Stomach (tissue), 19 donors: ENCODE measurements at places on chromosomes 12 and 14. TPM values are rescaled to one million over a fixed set of nuclear protein-coding genes. Genes with fewer than 3 reads are reported as not detected.

SMIM41 gene
- total RNA-seq, result 1.1 TPM

IFI27L1 gene
- not detected for total RNA-seq

OTUB2 gene
- total RNA-seq, result not detected

NYNRIN gene
- 5.4 TPM for total RNA-seq

DNA sequence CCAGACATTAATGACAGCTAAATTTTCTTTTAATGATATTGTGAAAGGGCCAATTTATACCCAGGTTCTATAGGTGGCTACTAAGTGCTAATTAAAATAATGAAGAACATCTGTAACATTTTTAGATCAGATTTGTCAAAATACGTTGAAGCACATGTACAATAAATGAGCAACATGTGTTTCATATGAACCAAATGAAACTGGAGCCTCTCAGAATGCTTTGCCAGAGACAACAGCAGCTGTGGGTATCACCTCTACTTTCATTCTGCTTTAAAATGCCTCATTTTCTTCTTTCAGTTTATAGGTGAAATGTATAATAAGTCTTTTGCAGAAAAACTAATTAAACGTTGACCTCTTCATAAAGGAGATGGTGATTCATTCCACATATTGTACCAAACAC, 26.1 kb upstream of the MYF6 start:
- H3K4me3 ChIP-seq, result no peak overlapping the region
- H3K4me1 ChIP-seq, result no peaks in the 10 kb centered on the region
- no peak for DNase-seq
- H3K36me3 ChIP-seq, result no peaks in the 10 kb centered on the region
- H3K27me3 ChIP-seq, result no peaks in the 10 kb centered on the region

DNA sequence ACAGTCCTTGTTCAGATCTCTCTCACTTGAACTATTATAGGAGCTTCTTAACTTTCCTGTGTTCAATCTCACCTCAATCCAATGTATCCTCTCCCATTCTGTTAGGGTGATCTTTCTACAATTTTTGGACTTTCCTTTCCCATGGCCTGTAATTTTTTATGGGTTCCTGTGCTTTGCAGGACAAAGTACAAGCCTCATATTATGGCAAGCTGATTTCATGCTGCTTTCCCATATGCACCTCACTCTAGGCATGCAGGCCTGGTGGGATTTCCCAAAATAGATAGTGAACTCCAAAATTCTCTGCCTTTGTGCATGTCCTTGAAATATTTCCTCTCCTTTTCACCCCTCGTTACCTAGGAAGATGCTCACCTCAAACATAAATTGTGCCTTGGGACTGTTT, 499.4 kb downstream of the NAV3 start:
- H3K36me3 ChIP-seq, result no peaks in the 10 kb centered on the region
- H3K27ac ChIP-seq, result no peak overlapping the region
- H3K27me3 ChIP-seq, result no peaks in the 10 kb centered on the region
- no peak overlapping the region for H3K4me3 ChIP-seq

GRCh38 chr12:79294590-79294989, 396.2 kb downstream of the PAWR start:
- DNase-seq, result no peak
- no peak overlapping the region for H3K4me3 ChIP-seq
- no peaks in the 10 kb centered on the region for H3K27me3 ChIP-seq
- no peaks in the 10 kb centered on the region for H3K36me3 ChIP-seq

DNA sequence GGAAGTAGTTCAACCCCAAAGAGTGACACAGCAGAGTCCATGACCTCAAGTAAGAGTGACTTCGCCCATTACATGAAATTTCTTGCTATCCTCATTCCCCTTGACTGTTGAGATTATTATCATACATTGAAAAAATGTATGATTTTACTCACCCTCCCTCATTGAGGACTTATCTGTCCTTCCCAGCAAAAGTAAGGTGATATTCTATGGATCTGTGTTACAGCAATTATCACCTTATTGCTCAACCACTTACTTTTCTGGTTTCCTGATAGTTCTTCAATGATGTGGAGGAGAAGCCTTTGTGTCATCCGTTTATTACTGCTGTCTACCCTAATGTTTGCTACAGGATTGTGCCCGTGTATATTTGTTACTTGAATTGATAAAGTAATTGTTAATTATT, 306.2 kb downstream of the TRHDE start:
- no peak overlapping the region for H3K4me3 ChIP-seq
- DNase-seq, result no peak
- no peaks in the 10 kb centered on the region for H3K27me3 ChIP-seq
- H3K36me3 ChIP-seq, result no peaks in the 10 kb centered on the region
- no peaks in the 10 kb centered on the region for H3K4me1 ChIP-seq

GRCh38 chr14:32330351-32331111, 1.4 kb downstream of the AKAP6 start:
- no peaks in the 10 kb centered on the region for H3K4me1 ChIP-seq
- no peaks in the 10 kb centered on the region for H3K27me3 ChIP-seq
- no peak overlapping the region for H3K4me3 ChIP-seq
- no peaks in the 10 kb centered on the region for H3K36me3 ChIP-seq
- DNase-seq, result no peak
- H3K27ac ChIP-seq, result no peak overlapping the region

- peaks cover 24% of the 10 kb centered on the region for H3K27me3 ChIP-seq
- H3K4me1 ChIP-seq, result no peaks in the 10 kb centered on the region
- DNase-seq, result no peak
- H3K4me3 ChIP-seq, result no peak overlapping the region
These were observed 363.9 kb downstream of the BCL11B start for GRCh38 chr14:98908050-98908449.

DNA sequence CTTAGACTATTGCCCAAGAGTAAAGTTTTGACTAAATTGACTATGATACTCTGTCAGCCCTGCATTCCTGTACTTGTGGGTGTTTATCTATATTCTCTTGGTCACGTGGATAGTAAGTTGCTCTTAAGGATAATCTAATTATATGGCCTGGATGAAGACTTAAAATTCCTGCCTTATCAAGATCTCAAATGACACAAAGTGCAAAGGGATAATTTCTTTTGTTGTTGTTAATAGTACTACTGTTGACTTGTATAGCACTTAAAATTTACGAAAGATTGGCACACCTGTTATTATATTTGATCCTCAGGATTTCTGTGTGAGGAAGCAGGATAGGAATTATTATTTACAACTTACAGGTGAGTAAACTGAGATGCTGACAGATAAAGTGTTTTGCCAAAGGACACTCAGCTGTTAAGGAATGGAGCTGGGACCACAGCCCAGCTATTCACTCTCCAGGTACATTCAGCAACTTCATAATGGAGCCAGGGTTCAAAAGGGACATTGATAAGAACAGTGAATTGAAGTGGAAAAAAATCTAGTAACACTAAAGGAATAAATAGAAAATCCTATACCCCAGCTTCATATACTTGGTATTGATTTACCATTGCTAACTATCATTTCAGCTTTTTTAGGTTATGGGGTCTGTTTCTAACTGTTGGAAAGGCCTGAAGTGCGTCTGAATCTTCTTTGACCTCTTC, 53.4 kb upstream of the EVL start:
- DNase-seq, result no peak
- no peaks in the 10 kb centered on the region for H3K36me3 ChIP-seq
- no peak overlapping the region for H3K27ac ChIP-seq
- H3K4me3 ChIP-seq, result no peak overlapping the region
- no peaks in the 10 kb centered on the region for H3K27me3 ChIP-seq

DNA sequence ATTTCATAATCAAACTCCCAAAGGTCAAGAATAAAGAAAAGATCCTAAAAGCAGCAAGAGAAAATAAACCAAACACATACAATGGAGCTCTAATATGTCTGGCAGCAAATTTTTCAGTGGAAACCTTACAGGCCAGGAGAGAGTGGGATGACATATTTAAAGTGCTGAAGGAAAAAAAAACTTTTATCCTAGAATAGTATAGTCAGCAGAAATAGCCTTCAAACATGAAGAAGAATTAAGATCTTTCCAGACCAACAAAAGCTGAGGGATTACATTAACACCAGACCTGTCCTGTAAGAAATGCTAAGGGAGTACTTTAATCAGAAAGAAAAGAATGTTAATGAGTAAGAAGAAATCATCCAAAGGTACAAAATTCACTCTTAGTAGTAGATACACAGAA, 215.7 kb upstream of the IGF1 start:
- DNase-seq, result no peak
- H3K4me1 ChIP-seq, result peaks cover 10% of the 10 kb centered on the region
- H3K27me3 ChIP-seq, result no peaks in the 10 kb centered on the region

DNA sequence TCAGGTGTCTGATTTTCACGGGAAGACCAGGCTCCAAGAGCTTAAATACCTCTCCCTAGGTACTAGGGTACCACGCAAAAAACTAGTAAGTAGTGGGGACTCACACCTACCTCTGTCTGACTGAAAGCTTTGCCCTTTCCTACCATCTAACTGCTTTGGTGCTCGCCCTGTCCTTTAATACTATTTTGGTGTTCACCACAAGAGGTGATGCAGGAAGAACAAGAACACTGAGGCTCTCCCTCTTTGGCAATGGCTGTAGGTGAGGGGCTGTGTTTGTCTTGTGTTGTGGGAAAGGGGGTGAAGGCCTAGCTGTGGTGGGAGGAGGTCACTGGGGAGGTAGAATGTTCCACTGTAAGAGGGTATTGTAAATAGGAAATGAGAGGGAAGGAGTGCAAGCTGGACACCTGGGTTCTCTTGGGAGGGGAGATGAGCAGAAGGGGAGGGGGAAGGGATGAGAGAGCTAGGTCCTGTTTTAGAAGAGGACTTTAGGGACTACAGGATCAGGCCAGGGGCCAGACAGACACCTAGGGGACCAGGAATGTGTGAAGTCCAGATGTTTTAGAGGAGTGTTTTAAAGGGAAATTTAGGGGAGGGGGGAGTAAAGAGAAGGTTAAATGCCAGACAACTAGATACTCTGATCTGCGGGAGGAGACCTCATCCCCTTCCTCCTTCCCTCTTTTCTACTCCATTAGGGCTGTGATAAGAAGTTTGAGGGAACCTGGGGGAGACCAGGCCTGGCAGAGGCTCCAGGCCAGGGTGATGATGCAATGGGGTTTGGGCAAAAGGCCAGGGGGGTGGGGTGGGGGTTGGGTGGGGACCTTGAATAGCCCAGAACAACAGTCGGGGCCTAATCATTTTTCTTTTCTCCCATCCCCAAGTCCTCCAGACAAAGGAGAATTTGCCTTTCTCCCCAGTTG, 2.1 kb downstream of the ITGA5 start:
- DNase-seq, result no peak
- H3K4me3 ChIP-seq, result peak overlapping the region; percentile 76
- H3K36me3 ChIP-seq, result no peaks in the 10 kb centered on the region
- peaks cover 11% of the 10 kb centered on the region for H3K27me3 ChIP-seq
- H3K4me1 ChIP-seq, result peaks cover 91% of the 10 kb centered on the region

GRCh38 chr14:50832935-50833630, 2.1 kb upstream of the NIN start:
- no peak overlapping the region for H3K27ac ChIP-seq
- peaks cover 34% of the 10 kb centered on the region for H3K4me1 ChIP-seq
- no peaks in the 10 kb centered on the region for H3K36me3 ChIP-seq
- H3K4me3 ChIP-seq, result no peak overlapping the region
- no peaks in the 10 kb centered on the region for H3K27me3 ChIP-seq

DNA sequence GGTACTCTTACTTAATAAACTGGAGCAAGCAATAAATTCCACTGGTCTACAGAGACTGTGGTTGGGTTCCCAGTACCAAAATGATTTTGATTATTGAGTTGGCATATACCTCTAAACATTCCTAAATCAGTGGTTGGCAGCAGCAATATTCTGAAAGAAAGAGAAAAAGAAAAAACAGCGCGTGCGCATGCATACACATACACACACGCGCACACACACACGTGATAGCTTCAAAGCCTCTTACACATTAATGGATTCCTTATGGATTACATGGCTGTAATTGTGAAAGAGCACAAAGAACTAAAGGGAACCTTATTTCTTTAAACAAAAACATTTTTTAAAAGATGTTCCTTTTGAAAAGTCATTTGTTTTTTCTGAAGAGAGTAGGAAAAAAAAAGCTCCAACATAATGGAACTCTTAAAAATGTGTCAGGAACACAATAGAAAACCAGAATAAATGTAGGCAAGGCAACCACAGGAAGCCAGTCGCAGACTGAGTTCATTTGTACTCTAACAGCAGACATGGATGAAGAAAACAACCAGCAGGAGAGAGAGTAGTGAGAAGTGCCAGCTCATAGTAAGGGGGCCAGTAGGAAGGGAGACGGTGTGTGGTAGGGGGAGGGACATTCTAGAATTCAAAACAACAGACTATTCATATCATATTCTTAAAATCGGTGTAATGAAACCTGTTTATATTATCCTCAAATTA, 80.0 kb downstream of the DRAM1 start:
- H3K27ac ChIP-seq, result no peak overlapping the region
- no peaks in the 10 kb centered on the region for H3K27me3 ChIP-seq
- H3K4me3 ChIP-seq, result no peak overlapping the region

GRCh38 chr12:105212438-105212837, 23.5 kb downstream of the APPL2 start:
- H3K4me3 ChIP-seq, result no peak overlapping the region
- no peaks in the 10 kb centered on the region for H3K4me1 ChIP-seq
- DNase-seq, result no peak
- H3K27me3 ChIP-seq, result no peaks in the 10 kb centered on the region

DNA sequence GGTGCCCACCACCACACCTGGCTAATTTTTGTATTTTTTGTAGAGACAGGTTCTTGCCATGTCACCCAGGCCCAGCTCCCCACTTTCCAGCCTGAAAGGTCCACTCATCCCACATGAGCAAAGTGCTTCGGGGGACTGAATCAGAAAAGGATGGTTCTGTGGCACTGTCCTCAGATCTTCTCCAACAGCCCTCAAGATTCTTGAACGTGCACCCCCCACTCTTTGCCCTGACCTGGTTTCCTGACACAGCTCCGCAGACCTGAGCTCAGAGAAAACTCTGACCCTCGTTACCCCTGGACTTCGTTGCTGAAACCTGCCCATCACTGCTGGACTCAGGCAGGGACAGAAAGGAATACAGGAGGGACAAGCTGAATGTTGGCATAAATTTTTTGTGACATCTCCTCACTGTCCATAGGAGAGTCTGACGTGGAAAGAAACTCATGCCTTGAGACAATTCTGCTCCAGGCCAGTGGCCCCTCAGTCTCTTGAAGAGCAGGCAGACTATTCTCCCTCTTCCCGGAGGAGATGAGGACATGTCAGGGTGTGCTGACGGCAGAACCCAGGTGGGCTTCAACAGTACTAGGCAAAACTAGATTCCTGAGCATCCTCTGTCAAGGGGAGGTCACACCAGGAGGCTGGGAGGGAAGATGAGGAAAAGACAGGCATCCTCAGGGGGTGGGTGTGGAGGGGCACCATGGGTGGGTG, 149.3 kb downstream of the DPF3 start:
- no peaks in the 10 kb centered on the region for H3K27me3 ChIP-seq
- H3K36me3 ChIP-seq, result no peaks in the 10 kb centered on the region
- H3K4me3 ChIP-seq, result no peak overlapping the region

GRCh38 chr12:62799766-62800406, 135.1 kb downstream of the PPM1H start:
- no peaks in the 10 kb centered on the region for H3K27me3 ChIP-seq
- peaks cover 8% of the 10 kb centered on the region for H3K4me1 ChIP-seq
- H3K36me3 ChIP-seq, result peaks cover 8% of the 10 kb centered on the region
- no peak overlapping the region for H3K27ac ChIP-seq
- no peak for DNase-seq
- H3K4me3 ChIP-seq, result no peak overlapping the region
